ENCODE measurements at places on chromosomes 7 and 10.

GRCh38 chr7:64873155-64873500 is 29.9 kb upstream of the ZNF273 start:
- DNase-seq: no peak

DNA sequence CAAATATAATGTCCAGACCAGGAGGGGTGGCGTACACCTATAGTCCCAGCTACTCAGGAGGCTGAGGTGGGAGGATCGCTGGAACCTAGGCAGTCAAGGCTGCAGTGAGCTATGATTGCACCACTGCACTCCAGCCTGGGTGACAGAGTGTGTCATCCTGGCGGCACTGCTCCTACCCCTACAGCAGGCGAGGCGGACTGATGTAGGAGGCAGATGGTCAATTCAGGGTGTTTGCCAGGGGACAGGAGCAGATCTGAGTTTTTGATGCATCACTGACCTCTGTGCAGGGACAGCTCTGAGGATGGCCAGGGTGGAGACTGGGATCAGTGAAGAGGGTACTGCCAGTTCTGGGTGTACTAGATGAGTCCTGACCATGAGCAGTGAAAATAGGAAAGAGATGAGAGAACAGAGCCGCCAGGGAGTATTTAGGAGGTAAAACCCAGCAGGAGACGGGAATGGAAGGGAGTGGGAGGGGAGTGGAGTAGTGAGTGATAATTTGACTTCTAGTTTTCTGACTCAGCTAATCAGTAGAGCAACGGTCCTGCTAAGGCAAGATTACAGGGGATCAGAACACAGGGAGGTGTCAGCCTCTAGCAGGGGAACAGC is 75.3 kb downstream of the HIP1 start:
- no peak for DNase-seq

- DNase-seq: no peak
These were observed 56.7 kb downstream of the ITIH5 start for GRCh38 chr10:7610026-7610425.

DNA sequence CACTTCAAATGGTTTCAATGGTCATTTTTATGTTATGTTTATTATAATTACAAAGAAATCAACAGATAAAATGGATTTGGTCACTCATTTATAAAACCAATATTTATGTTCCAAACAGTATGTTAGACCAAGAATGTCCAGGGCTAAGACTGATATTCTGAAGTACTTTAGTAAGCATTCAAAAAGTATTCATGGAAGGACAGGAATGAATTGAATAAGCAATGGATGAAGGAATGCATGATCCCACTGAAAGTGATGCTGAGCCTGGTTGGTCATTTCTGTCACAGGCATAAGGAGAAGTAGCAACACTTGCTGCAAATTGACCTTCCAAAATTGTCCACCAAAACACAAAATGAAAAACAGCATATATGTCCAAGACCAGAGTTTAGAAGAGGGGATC is 189.0 kb upstream of the CELF2 start:
- DNase-seq: no peak

DNA sequence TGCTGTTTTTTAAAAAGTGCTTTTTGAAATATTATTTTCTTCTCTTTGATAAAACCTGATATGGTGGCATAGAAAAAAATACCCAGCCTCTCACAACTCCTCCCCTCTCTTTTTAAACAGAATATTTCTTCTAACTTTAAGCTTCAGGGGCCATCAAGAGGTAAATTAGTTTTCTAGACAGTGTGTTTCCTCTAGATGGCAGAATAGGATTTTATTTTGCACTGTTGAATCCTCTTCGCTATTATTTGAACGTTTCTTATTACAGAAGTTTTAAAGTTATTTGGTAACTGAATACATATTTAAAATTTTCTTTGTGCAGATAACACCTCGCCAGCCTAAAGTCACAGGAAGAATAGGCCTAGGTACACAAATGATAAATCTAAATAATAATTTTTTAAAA is 30.3 kb downstream of the ARL5B start:
- no peak for DNase-seq

GRCh38 chr7:1979591-1980560 is 252.9 kb downstream of the MAD1L1 start:
- DNase-seq: no peak

- no peak for DNase-seq
These were observed 25.8 kb downstream of the BTRC start for GRCh38 chr10:101379663-101380352.

GRCh38 chr10:82922755-82923154 is 1047.8 kb downstream of the NRG3 start:
- no peak for DNase-seq

DNA sequence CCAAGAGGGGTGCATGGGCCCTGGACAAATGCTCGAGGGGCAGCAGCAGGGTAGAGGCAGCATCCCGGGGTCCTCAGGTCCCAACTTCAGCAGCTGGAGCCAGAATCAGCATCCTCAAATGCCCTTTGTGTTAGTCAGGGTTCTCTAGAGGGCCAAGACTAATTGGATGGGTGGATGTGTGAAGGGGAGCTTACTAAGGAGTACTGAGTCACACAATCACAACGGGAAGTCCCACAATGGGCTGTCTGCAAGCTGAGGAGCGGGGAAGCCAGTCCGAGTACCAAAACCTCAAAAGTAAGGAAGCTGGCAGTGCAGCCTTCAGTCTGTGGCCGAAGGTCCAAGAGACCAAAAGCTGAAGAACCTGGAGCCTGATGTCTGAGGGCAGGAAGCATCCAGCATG is 162.9 kb upstream of the TCERG1L start:
- no peak for DNase-seq
